ENCODE measurements at places on chromosomes 16 and 17.

- DNase-seq = no peak
Measured at GRCh38 chr16:20880867-20881502, 19.2 kb downstream of the DCUN1D3 start.

DNA sequence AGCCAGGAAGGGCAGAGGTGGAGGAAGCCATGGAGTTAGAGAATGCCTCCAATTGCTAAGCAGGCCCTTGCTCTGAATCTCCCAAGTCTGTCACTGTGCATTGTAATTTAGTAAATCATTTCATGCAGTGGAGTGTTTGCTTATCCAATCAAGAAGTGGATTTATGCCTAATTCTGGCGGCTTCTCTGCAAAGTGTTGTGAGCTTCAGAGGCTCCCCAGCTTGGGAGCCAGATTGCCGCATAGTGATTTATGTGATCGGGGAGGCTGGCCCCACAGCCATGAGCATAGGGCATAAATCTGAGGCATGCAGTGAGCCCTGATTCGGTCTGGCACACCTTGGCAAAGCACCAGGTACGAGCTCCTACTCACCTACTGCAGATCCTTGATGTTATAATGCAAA, 520.8 kb downstream of the HS3ST4 start:
- DNase-seq = no peak

DNA sequence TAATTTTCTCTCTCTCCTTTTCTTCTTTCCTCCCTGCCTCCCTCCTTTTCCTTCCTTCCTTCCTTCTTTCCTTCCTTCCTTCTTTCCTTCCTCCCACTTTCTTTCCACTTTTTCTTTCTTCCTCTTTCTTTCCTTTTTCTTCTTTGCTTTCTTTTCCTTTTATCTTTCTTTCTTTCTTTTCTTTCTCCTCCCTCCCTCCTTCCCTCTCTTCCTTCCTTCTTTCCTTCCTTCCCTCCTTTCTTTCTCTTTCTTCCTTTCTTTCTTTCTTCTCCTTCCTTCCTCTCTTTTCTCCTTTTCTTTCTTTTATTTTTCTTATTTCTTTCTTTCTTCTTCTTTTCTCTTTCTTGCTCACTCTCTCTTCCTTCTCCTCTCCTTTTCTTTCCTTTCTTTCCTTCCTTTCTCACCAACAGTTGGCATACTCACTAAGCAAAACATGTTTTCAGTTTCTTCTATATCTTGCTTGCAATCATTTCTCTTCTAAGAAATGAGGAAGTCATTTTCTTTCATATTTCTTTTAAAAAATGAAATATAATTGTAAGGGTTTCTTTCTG, 97.1 kb upstream of the MAF start:
- no peak for DNase-seq

- DNase-seq = no peak
Measured at GRCh38 chr16:66447491-66447890, 20.4 kb downstream of the BEAN1 start.

DNA sequence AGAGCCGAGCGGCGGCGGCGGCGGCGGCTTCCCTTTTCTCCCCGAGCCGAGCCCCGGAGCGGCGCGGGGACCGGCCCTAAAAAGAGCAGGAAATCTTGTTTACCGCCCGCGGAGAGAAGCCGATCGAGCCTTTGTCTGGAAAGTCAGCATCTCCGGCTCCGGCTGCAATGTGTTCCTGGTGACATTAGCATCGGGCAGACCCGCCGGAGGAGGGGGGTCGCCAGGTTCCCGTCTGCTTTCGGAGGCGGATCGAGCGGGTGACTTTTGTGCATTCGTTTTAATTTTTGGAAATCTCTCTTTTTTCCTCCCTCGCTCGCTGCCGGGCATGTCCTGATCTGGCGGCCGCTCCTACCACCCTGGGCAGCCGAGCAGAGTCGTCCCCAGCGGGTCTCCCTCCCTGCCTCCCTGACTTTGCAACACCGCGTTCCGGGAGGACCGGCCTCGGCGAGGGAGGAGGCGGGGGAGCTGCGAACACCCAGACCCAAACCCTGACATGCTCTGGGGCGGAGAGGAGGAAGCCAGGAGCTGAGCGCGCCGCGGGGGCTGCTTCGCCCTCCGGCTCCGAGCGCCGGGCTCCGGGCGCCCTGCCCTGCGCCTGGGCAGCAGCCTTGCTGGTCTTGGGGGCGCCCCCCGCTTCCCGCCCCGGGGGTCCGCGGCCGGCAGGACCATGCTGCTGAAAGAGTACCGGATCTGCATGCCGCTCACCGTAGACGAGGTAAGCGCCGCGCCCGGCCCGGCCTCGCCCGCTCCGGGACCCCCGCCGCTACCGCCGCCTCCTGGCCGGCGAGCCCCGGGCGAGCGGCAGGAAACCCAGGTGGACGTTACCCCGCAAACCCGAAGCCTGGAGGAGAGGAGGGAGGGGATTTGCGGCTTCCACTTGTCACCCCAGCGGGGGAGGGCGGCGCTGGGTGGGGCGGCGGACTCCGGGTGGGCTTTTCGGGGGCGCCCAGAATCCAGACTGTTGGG, 690 bp downstream of the PITPNC1 start:
- no peak for DNase-seq

DNA sequence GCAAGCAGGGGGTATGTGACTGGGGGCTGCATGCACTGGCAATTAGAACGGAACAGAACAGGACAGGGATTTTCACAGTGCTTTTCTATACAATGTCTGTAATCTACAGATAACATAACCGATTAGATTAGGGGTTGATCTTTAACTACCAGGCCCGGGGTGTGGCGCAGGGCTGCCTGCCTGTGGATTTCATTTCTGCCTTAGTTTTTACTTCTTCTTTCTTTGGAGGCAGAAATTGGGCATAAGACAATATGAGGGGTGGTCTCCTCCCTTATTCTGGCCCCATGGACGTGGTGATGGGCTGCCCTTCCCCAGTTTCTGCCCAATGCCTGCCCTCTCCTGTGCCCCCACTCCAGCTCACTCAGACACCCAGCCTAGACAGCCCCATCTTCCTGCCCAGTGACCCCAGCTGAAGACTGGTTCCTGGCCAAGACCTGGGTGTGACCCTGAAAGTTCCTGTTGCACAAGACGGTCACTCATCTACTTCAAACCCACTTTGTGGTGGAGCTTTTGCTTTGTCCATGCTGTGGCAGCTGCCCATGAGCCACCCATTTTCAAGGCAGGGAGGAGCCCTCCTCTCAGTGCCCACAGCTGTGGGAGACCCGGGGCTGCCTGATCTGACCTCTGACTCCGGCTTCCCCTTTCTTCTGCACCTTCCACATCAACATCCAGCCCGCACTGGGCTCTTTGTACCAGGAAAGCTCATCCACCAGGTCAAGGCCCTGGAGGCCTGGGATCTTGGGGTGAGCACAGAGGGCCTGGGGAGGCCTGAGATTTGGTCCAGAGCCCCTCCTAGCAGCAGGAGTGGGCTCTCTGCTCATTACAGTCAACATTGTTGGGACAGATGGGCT, 18.6 kb downstream of the ALOX12B start:
- DNase-seq = no peak

- no peak for DNase-seq
Measured at GRCh38 chr17:58120195-58120822, 27.9 kb upstream of the OR4D1 start.

- DNase-seq = no peak
Measured at GRCh38 chr16:57982385-57982784, 11.5 kb upstream of the CNGB1 start.

DNA sequence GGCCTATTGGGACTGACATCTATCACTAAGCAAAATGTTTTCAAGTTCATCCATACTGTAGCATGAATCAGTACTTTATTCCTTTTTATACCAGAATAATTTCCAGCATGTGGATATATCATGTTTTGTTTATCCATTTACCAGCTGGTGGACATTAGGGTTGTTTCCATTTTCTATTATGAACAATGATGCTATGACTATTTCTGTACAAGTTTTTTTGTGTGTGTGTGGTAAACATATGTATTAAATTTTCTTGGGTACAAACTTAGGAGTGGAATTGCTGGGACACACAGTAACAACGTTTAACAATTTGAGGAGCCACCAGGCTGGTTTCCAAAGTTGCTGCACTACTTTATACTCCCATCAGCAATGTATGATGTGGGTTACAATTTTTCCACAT, 91.0 kb downstream of the USP32 start:
- DNase-seq = no peak

- no peak for DNase-seq
Measured at GRCh38 chr17:15462976-15463772, 4.2 kb downstream of the CDRT4 start.

- no peak for DNase-seq
Measured at GRCh38 chr16:72284042-72284789, 112.3 kb upstream of the PMFBP1 start.

- no peak for DNase-seq
Measured at GRCh38 chr17:36608794-36609497, 7.6 kb downstream of the MRM1 start.

- no peak for DNase-seq
Measured at GRCh38 chr16:66186251-66186785, 180.2 kb upstream of the CDH5 start.

GRCh38 chr16:88940862-88941817, 35.9 kb downstream of the CBFA2T3 start:
- DNase-seq = no peak

DNA sequence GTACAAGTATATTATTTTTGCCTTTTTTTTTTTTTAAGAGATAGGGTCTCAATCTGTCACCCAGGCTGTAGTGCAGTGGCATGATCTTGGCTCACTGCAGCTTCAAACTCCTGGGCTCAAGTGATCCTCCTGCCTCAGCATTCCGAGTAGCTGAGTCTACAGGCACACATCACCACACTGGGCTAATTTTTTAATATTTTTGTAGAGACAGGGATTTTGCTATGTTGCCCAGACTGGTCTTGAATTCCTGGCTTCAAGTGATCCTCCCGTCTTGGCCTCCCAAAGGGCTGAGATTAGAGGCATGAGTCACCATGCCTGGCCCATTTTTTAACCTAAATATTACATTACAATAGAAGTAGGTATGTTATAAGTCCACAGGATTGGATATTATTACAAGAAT, 3.2 kb downstream of the TERB1 start:
- DNase-seq = no peak

GRCh38 chr17:81395600-81396277, 482 bp downstream of the BAHCC1 start:
- no peak for DNase-seq

GRCh38 chr17:39208893-39209292, 8.8 kb downstream of the RPL19 start:
- no peak for DNase-seq

GRCh38 chr17:28528327-28529012, 22.3 kb downstream of the FOXN1 start:
- no peak for DNase-seq

DNA sequence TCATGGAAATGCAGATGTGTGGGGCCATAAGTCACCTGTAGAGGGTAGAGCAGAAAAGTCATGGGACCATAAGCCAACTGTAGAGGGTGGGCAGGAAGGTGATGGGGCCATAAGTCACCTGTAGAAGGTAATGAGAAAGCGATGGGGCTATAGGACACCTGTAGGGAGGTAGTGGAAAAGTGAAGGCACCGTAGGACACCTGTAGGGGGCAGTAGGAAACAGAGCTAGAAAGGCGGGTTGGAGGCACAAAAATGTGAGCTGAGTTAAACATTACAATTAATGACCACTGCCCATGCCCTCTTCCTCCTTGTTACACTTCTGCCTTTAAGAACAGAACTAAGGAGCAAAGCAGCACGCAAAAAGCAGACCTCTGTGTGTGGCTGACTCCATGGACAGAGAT, 150.1 kb downstream of the SHISA6 start:
- DNase-seq = no peak

- DNase-seq = no peak
Measured at GRCh38 chr16:88713568-88714419, 7.5 kb downstream of the CTU2 start.

DNA sequence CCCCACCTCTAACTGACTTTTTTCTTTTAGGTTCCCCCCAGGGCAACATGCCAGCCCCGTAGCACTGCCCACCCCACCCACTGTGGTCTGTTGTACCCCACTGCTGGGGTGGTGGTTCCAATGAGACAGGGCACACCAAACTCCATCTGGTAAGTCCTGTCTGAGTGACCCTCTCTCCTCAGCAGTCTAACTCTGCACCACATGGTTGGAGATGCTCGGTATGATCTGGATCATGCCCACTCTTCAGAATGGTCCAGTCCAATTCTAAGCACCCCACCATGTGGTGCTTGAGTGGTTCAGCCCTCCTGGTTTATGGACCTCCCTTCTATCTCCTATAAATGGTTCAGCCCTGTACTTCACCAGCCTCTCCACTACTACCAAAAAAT, 5.9 kb downstream of the KDM6B start:
- DNase-seq = no peak

DNA sequence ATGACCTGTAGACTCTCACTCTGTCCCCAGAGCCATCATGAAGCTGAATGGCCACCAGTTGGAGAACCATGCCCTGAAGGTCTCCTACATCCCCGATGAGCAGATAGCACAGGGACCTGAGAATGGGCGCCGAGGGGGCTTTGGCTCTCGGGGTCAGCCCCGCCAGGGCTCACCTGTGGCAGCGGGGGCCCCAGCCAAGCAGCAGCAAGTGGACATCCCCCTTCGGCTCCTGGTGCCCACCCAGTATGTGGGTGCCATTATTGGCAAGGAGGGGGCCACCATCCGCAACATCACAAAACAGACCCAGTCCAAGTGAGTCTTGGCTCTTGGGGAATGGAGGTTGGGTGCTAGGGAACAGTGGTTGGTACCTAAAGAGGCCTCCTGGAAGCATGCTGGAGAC, 41.0 kb downstream of the IGF2BP1 start:
- DNase-seq = no peak

GRCh38 chr16:14248791-14249190, 177.7 kb downstream of the MRTFB start:
- DNase-seq = no peak

GRCh38 chr17:68221786-68222185, 26.1 kb upstream of the AMZ2 start:
- DNase-seq = no peak

- DNase-seq = no peak
Measured at GRCh38 chr17:28460901-28461300, 12.5 kb upstream of the SLC13A2 start.

DNA sequence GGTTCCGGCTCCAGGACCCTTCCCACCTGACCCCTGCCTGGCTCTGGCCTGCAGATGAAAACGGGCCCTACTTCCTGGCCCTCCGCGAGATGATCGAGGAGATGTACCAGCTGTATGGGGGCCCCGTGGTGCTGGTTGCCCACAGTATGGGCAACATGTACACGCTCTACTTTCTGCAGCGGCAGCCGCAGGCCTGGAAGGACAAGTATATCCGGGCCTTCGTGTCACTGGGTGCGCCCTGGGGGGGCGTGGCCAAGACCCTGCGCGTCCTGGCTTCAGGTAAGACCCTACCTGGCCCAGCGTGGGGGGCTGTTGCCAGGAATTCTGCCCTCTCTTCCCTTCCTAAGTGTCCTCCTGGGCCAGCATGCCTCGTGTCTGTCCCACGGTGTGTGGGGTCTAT, 8.6 kb upstream of the SLC7A6 start:
- no peak for DNase-seq

- DNase-seq = no peak
Measured at GRCh38 chr16:5449901-5450300, 352.3 kb upstream of the EEF2KMT start.

DNA sequence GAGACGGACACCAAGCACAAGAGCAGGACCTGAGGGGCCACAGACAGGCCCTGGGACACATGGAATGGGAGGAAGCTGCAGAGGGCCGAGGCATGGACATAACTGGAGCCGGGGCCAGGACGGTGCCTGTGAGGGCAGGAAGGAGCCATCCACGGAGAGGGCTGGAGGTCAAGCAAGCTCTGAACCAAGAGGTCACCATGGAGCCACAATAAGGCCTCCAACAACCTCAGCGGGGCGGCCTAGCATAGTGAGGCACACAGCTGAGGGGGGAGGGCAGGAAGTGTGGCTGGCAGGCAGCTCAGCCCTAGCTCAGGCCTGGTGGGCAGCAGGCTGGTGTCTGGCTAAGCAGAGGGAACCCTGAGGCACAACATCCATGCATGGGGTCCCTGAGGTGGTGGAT, 4.4 kb downstream of the MCRIP1 start:
- no peak for DNase-seq

GRCh38 chr16:89821438-89822187, 5.2 kb upstream of the FANCA start:
- no peak for DNase-seq

All from stimulated activated CD4-positive, alpha-beta T cell treated with anti-CD3 and anti-CD28 coated beads, TNF-alpha, amount 100 ng/mL, for 1 hour (primary cell).